K562 (cell line): ENCODE measurements at places on chromosomes 4 and X. TPM values are rescaled to one million over a fixed set of nuclear protein-coding genes. Genes with fewer than 3 reads are reported as not detected.

DNA sequence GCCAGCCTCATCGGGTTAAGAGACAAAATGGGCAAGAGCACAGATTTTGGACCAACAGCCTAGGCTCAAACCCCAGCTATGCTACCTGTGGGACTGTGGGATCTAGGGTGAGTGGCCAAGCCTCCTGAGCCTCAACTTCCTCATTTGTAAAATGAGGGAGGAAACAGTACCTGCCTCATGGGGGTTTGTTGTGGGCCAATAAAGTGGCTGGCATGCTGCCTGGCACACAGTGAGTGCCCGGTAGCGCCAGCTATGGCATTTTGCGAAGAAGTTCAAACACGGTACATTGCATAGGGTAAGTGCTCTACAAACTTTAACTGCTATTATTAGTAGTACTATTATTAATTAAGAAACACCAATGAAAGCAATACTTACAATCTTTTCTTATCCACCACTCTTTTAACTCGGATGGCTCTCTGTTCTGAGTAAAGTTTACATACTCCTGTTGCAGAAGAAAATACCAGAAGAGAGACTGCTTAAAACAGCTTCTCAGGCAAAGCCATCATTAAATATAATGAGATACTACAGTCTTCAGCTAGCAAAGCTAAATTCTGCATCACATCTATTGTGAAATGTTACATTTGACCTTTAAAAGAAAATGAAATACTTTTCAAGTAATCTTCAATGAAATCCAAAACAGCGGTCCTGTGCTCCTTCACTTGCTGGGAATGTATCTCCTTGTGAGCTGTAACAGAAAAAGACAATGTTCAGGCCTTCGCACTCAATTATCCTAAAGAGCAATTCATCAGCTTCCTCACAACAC, 70.1 kb downstream of the NSG1 start:
- H3K27me3 ChIP-seq: no peaks in the 10 kb centered on the region
- no peaks in the 10 kb centered on the region for H3K4me1 ChIP-seq
- no peak overlapping the region for H3K27ac ChIP-seq
- peaks cover 35% of the 10 kb centered on the region for H3K36me3 ChIP-seq
- H3K4me3 ChIP-seq: no peak overlapping the region
- DNase-seq: no peak

The NAP1L2 gene
- 0.16 TPM in 1 of 2 replicates, not detected in the other for polyA plus RNA-seq

The FGF13 gene
- 33.5 and 36.1 TPM in 2 replicates for polyA plus RNA-seq

The ZNF157 gene
- polyA plus RNA-seq: not detected in 2 replicates

The AMBN gene
- polyA plus RNA-seq: 0.07 TPM in 1 of 2 replicates, not detected in the other

DNA sequence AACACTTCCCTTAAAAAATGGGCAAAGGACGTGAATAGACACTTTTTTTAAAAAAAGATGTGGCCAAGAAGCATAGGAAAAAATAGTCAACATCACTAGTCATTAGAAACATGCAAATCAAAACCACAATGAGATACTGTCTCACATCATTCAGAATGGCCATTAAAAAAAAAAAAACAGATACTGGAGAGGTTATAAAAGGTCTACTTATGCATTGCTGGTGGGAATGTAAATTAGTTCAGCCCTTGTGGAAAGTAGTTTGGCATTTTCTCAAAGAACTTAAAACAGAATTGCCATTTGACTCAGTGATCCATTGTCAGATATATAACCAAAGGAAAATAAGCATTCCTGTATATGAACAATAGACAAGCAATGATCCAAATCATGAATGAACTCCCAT, 352.8 kb upstream of the EPHA5 start:
- H3K27ac ChIP-seq: no peak overlapping the region
- no peaks in the 10 kb centered on the region for H3K4me1 ChIP-seq
- no peaks in the 10 kb centered on the region for H3K27me3 ChIP-seq
- H3K4me3 ChIP-seq: no peak overlapping the region

DNA sequence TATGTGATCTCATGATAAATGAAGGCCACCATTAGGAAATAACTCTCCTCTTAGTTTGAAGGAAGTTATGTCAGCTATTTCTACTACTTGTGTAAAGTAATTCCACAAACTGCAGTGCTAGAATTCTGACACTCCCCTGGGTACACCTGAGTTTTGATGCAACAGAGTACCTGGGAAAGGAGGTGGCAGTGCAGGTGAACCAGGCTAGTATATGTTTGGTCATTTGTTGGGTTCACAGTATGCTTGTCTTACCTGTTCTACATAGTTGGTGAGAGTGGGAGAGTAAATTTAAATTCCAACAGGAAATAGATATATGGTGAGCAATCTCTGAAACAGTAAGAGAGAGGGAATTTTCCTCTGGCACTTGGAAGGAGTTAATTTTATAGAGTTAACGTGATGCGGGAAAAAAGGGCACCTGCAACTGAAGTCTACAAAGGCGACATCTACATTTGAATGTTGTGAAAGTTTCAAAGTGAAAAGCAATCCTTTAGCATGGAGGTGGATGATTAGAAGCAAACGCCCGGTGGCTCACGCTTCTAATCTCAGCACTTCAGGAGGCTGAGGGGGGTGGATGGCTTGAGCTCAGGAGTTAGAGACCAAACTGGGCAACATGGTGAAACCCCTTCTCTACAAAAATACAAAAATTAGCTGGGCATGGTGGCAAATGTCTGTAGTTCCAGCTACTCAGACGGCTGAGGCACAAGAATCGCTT, 8.3 kb upstream of the SLC10A6 start:
- no peak overlapping the region for H3K4me3 ChIP-seq
- no peaks in the 10 kb centered on the region; the same call in 1 of the 2 replicates for H3K27me3 ChIP-seq
- H3K27ac ChIP-seq: no peak overlapping the region
- H3K36me3 ChIP-seq: no peaks in the 10 kb centered on the region
- no peaks in the 10 kb centered on the region for H3K4me1 ChIP-seq

The RAB41 gene
- not detected in 2 replicates for polyA plus RNA-seq

DNA sequence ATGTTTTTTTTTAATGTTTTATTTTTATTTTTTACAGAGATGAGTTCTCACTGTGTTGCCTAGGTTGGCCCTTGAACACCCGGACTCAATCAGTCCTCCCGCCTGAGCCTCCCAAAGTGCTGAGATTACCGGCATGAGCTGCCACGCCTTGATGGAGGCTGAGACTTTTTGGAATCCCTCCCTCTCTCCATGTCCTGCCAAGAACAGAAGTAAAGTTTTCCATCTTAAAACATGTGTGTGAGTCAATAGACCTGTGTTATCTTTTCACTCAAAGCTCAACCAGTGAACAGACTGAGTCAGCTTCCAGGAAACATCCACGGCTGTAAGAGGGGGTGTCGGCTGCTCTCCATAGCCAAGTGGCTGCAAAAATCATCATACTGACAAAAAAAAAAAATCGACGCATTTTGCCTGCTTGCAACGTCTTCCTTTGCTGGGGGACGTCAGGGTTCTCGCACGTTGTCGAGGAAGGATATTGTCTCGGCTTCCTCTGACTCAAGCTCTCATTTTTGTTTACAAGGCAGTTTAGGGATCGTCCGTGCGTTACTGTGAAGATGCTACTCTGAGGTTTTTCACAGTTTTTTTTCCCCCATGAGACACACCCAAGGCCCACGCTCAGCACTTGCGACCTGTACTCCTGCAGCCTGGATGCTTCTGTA, 10.0 kb upstream of the ASMTL start:
- no peaks in the 10 kb centered on the region; the same call in 1 of the 2 replicates for H3K4me1 ChIP-seq
- H3K27me3 ChIP-seq: peaks cover 8% of the 10 kb centered on the region
- peak; percentile 60 for DNase-seq

DNA sequence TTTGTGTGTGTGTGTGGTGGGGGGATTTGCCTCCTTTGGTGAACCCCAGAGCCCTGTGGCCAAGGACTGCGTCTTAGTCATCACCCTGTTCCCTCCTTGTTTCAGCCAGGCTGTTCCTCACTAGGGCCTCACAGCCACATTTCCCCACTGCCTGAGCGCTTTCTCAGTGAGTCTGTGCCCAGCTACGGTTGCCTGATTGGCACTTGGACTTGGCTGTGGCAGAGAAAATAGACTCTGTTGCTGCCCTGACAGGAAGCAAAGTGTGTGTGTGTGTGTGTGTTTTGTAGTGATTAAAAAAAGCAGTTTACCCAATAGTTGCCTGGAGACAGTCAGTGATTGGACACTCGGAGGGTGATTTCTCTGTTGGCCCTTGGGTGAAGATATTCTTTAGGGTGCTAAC, 113.0 kb downstream of the UCHL1 start:
- H3K4me3 ChIP-seq: no peak overlapping the region
- H3K36me3 ChIP-seq: no peaks in the 10 kb centered on the region
- H3K4me1 ChIP-seq: no peaks in the 10 kb centered on the region
- no peak for DNase-seq

- H3K4me3 ChIP-seq: no peak overlapping the region
- H3K27ac ChIP-seq: no peak overlapping the region
- no peak for DNase-seq
- H3K4me1 ChIP-seq: no peaks in the 10 kb centered on the region; the same call in 2 of the 3 replicates
- peaks cover 4% of the 10 kb centered on the region; the same call in 1 of the 3 replicates for H3K36me3 ChIP-seq
Observed at GRCh38 chr4:2298532-2298991, 36.7 kb upstream of the MXD4 start.

- no peaks in the 10 kb centered on the region for H3K4me1 ChIP-seq
- no peak overlapping the region for H3K27ac ChIP-seq
- no peak overlapping the region for H3K4me3 ChIP-seq
- H3K36me3 ChIP-seq: no peaks in the 10 kb centered on the region
- DNase-seq: no peak
- H3K27me3 ChIP-seq: no peaks in the 10 kb centered on the region
Observed at GRCh38 chrX:148310426-148311165, 189.8 kb upstream of the AFF2 start.

The IBSP gene
- polyA plus RNA-seq: not detected in 2 replicates

The HTN3 gene
- polyA plus RNA-seq: not detected in 2 replicates

The ATP8A1 gene
- polyA plus RNA-seq: 0.05 TPM in 1 of 2 replicates, not detected in the other

DNA sequence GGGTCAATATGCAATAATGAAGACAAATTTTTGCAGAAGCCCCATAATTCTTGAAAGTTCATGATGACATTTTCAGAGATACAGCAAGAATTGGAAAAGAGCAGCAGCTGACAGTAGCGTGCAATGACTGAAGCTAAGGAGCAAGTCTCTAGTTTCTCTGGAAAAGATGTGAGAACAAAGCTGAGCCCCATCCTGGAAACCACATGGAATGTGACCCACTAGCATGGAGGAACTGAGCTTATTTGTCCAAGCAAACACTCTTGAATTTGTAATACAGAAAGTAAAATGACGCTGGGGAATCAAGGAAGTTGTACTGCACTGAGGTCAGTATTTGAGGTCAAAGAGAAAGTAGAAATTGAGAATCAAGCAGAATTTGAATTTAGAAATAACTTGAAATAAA, 1447.2 kb downstream of the FSTL5 start:
- H3K27me3 ChIP-seq: no peaks in the 10 kb centered on the region
- no peaks in the 10 kb centered on the region for H3K36me3 ChIP-seq
- DNase-seq: no peak
- no peak overlapping the region for H3K4me3 ChIP-seq
- no peak overlapping the region for H3K27ac ChIP-seq
- no peaks in the 10 kb centered on the region for H3K4me1 ChIP-seq

The SORCS2 gene
- polyA plus RNA-seq: not detected in 2 replicates

GRCh38 chr4:39179681-39180080, 2.6 kb upstream of the WDR19 start:
- DNase-seq: no peak
- H3K36me3 ChIP-seq: no peaks in the 10 kb centered on the region
- H3K4me1 ChIP-seq: 0 out of 2 replicates have a peak, but pooled peaks cover 3% of the 10 kb centered on the region
- no peak overlapping the region for H3K4me3 ChIP-seq
- H3K27me3 ChIP-seq: no peaks in the 10 kb centered on the region

DNA sequence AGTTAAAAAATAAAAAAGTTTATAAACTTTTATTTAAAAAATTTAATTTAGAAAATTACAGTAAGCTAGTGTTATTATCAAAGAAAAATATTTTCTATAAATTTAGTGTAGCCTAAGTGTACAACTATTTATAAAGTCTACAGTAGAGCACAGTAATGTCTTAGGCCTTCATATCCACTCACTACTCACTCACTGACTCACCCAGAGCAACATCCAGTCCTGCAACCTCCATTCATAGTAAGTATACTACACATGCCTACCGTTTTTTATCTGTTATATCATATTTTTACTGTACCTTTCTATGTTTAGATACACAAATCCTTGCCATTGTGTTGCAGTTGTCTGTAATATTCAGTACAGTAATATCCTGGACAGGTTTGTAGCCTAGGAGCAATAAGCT, 129.0 kb upstream of the FAM47B start:
- no peak overlapping the region for H3K27ac ChIP-seq
- DNase-seq: no peak
- H3K4me3 ChIP-seq: no peak overlapping the region
- H3K36me3 ChIP-seq: no peaks in the 10 kb centered on the region
- no peaks in the 10 kb centered on the region for H3K4me1 ChIP-seq

The BANK1 gene
- not detected in 2 replicates for polyA plus RNA-seq

DNA sequence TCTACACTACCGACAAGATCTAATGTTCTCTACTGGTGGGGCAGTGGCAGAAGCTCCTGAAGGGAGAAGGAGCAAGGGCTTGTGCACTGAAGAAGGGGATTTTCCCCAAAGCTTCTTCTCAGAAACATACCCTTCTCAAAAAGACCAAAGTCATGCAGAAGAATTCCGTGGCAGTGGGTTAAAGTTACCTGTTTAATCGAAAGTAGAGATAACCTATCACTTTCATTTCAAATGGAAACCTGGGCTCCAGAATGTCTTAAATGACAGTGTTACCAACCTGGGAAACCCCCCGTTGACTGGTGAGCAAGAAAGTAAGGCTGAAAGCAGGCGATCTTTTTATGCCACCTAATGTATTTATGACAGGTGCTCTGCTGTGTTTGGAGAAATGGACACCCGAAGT, 92.5 kb upstream of the TEX13D start:
- no peak for DNase-seq
- H3K27ac ChIP-seq: no peak overlapping the region
- no peaks in the 10 kb centered on the region for H3K4me1 ChIP-seq
- no peaks in the 10 kb centered on the region for H3K36me3 ChIP-seq
- H3K4me3 ChIP-seq: no peak overlapping the region

The CASK gene
- 2.3 and 3.8 TPM in 2 replicates for polyA plus RNA-seq

The NWD2 gene
- polyA plus RNA-seq: not detected in 2 replicates

The USP51 gene
- polyA plus RNA-seq: 0.77 and 0.93 TPM in 2 replicates

GRCh38 chr4:186634591-186635128, 79.3 kb upstream of the MTNR1A start:
- no peaks in the 10 kb centered on the region for H3K4me1 ChIP-seq
- H3K4me3 ChIP-seq: no peak overlapping the region
- H3K27ac ChIP-seq: no peak overlapping the region
- H3K36me3 ChIP-seq: peaks cover 11% of the 10 kb centered on the region; the same call in 2 of the 3 replicates
